RKO (cell line): ENCODE measurements at places on chromosomes 1 and 21.

DNA sequence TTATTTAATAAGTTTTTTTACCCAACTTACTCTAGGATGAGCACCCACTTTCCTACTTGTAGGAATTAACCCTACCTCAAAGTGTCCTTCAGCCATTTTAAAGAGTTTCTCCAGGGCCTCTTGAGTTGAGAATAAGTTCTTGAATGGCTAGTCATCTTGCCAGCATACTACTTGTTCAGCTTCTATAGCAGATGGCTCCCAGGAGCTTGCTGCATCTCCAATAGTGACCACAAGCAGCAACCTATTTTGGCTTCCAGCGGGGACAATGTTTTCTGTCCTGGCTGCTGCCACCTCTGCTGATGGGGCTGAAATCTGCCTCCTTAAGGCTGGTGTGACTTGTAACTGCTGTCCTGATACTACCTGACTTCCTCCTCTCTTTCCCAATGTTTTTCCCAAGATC is 20.8 kb upstream of the PIK3R3 start:
- no peak for DNase-seq

DNA sequence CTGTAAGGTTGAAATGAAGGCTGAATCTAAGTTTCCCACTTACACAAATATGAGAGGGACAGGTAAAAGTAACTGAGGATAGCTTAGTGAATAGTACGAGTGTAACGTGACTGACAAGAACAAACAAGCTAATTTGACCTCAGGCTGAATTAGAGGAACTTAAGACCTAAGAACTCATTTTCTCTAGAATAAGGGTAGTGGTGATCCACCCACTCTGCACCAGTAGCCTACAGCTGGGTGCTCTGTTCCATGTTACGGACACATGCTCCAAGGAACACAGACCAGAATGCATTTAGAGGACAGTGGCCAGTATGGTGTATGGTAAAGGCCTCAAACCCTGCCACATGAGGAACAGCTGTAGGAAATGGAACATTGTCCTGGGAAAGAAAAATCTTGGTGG is 14.9 kb upstream of the TMEM9 start:
- no peak for DNase-seq

DNA sequence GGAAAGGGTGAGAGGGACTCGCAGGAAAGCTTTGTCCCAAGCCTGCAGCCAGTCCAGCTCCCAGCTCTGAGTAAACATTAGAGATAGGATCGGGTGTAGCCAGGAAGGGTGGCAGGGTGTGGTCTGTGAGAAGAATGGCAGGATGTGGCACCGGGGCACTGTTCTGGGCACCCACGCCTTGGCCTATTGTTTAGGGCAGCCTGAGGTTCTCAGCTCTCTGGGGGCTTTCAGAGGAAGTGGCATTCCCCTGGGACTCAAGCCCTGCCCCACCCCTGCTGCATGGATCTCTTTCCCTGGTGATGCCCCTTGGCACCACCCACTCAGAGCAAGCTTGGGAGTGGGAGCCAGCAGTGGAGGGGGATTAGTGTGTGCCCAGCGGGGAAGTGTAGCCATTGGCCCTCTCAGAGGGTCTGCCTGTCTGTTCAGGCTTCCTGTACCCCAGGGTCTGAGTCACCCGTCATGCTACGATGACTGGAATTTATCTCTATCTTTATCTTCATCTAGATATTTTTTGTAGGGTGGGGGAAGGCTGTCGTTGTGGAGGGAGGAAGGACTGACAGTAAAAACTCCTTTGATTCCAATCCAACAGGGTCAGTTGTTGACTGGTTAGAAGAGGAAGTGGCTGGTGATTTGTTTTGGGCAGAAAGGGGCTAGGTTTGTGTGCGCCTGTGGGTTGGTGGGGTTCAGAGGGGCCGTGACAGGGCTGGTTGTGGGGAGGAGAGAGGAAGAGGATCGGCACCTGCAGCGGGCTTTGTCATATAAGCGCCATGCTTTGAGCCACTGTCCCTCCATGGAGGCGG is 31.6 kb downstream of the SOX13 start:
- DNase-seq = no peak

DNA sequence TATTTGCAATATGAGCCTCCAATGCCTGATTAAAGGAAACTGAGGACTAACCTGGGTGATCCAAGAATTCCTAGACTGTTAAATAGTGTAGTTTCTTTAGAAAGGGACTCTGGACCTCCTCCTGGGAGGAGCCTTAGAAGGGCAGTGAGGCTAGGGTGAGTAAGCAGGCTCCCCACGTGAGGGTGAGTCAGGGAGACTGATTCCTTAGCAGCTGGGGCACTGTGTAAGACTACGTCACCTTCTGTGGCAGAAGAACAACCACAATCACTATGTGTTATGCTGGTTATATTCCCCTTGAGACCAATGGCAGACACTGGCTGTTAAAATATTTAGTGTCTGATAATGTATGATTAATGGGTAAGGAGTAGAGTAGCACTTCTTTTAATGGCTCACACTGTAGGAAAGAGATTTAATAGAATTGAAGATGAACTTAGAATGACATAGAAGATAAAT is 53.3 kb upstream of the SYT14 start:
- DNase-seq = peak; percentile 96

DNA sequence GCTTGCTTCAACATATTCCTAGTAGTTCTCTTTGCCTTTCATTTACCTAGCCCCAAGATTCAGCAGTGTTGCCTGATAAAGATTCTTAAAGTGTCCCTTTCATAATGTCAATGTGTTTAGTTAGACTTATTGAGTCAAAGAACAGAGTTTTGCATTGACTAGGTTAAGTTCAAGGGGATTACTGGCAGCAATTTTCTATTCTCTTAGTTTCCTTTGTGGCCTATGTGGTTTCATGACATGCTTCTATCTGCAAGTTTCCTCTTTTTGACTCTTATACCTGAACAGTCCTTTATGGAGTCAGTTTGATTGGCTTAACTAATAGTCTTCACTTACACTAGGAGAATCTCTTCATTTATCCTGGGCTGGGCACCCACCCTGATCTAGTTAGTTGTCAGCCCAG is 151.3 kb downstream of the ADGRL4 start:
- DNase-seq = no peak

DNA sequence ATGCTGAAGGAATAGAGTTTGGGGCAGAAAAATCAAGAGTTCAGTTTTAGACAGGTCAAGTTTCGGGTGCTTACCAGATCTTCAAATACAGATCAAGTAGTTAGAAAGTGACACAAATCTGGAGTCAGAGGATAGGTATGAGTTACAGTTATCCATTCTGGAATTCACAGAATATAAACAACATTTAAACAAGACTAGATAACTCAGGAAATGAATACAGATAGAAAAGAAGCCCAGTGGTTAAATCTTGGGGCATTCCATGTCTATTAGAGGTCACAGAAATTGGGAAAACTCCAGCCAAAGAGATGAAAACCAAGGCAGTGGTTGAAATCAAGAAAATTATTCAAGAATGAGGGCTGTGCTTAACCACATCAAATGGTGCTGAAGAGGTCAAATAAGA is 187.0 kb upstream of the HP1BP3 start:
- no peak for DNase-seq

DNA sequence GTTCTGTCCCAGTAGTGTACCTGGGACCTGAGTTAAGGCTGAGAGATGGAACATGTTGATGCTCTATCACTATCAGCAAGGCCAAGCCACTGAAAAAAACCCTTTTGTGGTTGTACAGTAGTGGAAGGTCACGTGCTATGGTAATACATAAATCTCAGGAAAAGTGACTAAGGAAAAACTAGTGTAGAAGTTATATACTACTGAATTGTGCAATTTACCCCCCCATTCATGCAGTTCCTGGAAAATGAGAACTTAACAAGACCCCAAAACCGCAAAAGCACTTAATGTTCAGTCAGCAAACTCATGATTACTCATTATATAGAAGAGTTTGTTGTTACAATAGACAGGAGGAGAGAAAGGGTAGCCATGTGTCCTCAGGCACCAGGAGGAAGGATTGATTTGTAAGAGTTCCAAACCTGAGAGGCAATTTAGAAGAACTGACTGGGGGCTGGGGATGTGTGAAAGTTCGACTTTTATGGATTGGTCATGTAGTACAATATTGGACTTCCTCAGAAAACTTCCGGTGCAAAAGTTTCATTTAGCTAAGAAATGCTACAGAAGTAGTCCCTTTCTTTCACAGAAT is 91.6 kb downstream of the RGL1 start:
- no peak for DNase-seq

DNA sequence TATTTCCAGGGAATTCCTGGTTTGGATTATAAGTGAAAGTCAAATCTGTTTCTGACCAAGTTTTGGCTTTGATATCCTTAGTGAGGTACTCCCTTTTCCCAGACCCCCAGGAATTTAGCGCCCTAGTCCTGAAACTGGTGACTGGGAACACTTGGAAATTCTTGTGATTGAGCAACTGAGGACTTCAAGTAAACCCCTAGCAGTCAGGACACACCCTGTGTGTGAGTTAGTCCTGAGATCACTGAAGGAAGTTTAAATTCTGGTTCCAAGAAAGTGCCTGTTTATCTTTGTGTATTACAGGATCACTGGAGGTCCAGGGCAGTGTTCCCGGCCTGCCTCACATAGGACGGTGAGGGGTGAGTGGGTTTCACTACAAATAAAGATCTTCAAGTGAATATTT is 95.1 kb upstream of the F3 start:
- DNase-seq = no peak

DNA sequence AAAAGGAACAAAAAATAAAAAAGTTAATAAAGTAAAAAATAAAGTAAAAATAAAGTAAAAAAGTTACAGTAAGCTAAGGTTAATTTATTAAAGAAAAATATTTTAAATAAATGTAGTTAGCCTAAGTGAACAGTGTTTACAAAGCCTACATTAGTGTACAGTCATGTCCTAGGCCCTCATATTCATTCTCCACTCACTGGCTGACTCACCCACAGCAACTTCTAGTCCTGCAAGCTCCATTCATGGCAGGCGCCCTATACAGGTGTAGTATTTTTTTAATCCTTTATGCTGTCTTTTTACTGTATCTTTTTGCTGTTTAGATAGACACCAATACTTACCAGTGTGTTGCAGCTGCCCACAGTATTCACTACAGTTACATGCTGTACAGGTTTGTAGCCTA is 12.4 kb downstream of the ADAR start:
- peak; percentile 74 for DNase-seq

DNA sequence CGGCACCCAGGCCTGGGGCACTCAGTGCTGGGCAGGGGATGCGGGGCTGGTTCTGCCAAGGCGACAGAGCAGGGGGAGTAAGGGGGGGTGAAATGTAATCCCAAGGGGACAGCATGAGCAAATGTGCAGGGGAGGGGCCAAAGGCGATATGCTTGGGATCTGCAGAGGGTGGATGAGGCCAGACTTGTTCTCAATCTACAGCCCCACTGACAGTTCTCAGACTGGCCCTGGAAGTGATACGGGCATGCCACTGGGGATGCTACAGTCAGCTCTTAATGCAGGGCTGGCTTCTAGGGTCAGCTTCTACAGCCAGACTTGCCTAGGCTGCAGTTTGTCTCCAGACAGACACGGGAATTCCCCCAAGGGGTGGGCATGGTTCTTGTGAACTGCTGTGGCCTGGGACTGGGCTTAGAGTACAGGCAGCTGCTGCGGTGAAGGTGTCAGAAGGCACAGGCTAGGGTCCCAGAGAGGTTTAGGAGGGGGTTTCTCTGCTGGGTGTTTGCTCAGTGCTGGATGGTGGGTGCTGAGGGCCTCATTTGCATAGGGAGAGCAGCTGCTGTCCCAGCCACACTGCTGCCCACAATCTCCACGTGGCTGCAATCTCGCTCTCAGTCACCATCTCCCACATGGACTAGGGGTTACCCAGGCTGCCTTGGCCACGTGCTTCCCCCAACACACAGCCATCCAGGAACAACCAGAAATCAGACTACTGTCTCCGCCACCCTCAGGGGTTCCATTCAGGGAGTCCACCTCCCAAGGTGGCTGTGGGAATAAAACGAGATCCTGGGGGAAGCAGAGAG is 190.1 kb downstream of the HIVEP3 start:
- DNase-seq = no peak

DNA sequence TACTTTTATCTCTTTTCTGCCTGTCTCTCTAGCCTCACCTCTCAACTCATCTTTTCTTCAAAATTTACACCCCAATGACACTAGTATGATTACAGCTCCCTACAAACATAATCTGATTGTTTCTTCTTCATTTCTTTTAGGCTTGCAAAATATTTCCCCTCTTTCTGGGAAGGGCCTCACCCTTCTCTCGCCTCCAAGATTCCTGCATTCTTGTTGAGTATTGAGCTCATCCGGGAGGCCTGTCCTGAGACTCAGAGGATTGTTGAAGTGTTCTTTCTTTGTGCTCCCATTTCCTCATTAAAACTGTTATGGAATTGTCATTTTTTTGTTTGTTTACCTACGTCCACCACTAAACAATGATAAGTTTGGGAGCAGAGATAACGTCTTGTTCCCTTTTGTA is 99.1 kb upstream of the CHRM3 start:
- no peak for DNase-seq

GRCh38 chr21:35349376-35350080 is 300.4 kb upstream of the RUNX1 start:
- DNase-seq = no peak

DNA sequence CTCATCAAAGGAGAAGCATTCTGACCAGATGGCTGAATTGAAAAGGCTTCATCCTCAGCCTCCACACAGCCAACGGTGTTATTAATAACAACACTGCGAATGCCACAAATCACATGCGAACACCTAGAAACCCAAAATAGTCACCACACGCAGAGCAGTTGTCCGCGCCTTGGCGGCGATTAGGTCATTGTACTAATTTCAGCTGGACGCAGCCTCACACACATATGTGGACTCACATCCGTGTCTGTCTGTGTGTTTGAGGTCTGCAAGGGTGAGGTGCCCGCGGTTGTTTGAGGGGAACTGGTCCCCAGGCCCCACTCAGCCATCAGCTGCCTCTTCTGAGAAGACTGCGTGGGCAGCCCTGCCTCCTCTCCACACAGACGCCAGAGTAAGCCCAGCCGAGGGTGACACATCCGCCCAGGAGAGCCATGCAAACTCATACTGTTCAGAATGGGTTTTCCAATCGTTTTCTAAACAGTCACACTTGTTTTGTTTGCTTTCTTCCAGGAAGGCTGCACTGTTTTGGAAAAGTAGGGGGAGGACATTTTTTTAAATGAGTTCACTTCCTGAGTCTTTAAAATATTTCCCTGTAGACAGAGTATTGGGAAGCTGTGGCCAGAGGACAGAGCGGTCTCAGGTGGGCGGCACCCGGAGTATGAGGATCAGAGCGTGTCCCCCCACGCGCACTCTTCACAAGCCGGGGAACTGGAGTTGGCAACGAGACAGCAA is 53.4 kb downstream of the TOMM20 start:
- peak; percentile 52 for DNase-seq

DNA sequence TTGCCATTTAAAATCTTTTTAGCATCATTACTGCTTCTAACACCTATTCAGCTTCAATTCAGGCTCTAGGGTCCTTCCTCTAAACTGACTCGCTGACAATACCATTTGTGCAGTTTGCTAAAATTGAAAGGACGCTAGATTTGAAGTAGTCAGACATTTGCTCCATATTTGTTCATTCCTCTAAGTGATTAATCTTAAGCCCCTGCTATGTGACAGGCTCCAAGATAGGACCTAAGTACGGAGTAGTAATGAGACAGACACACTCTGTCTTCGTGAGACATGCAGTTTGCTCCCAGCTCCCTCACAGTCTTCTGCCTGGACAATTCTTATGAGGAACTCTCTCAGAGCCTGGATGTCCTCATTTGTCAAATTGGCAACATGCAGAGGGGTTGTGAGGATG is 26.1 kb upstream of the CD53 start:
- DNase-seq = no peak

- DNase-seq = no peak
Observed at GRCh38 chr1:15207829-15208429, 39.1 kb upstream of the FHAD1 start.

- no peak for DNase-seq
Observed at GRCh38 chr1:170001266-170001665, 73.2 kb downstream of the KIFAP3 start.

- no peak for DNase-seq
Observed at GRCh38 chr1:30660241-30660640, 63.1 kb downstream of the MATN1 start.

GRCh38 chr1:186375929-186376319 is 286 bp downstream of the ODR4 start:
- DNase-seq = no peak
